CD4-positive, alpha-beta memory T cell (primary cell): ENCODE measurements at places on chromosomes 13 and 19. TPM values are rescaled to one million over a fixed set of nuclear protein-coding genes. Genes with fewer than 3 reads are reported as not detected.

FSD1 gene
- total RNA-seq = 0.73 TPM

KMT2B gene
- total RNA-seq = 83.4 TPM

CEACAM3 gene
- not detected for total RNA-seq

ATP8B3 gene
- total RNA-seq = 5.5 TPM

SLAIN1 gene
- total RNA-seq = 55.1 TPM

SIPA1L3 gene
- 31.8 TPM for total RNA-seq

ADGRE1 gene
- total RNA-seq = 10.0 TPM
